ENCODE measurements at places on chromosomes 5 and 9.

DNA sequence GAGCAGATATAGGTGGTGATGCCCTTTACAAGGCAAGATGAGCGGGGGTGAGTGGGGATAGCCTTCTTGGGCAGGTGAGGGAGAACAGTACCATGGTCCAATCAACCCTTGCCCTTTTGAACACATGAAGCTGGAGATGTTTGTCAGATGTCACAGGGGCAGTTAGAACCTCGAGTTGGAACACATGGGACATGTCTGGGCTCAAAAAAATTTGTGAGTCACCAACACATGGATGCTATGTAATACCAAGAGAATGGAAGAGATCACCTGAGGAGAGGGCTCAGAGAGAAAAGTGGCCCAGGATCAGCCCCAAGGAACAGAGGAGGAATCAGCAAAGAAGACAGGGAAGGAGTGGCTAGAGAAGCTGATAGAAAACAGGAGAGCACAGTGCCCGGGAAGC lies 4.7 kb downstream of the PHYKPL start:
- DNase-seq: no peak

- no peak for DNase-seq
Observed at GRCh38 chr5:170301981-170302652, 4.5 kb upstream of the LCP2 start.

GRCh38 chr5:156582193-156582598 lies 255.2 kb downstream of the SGCD start:
- DNase-seq: no peak

DNA sequence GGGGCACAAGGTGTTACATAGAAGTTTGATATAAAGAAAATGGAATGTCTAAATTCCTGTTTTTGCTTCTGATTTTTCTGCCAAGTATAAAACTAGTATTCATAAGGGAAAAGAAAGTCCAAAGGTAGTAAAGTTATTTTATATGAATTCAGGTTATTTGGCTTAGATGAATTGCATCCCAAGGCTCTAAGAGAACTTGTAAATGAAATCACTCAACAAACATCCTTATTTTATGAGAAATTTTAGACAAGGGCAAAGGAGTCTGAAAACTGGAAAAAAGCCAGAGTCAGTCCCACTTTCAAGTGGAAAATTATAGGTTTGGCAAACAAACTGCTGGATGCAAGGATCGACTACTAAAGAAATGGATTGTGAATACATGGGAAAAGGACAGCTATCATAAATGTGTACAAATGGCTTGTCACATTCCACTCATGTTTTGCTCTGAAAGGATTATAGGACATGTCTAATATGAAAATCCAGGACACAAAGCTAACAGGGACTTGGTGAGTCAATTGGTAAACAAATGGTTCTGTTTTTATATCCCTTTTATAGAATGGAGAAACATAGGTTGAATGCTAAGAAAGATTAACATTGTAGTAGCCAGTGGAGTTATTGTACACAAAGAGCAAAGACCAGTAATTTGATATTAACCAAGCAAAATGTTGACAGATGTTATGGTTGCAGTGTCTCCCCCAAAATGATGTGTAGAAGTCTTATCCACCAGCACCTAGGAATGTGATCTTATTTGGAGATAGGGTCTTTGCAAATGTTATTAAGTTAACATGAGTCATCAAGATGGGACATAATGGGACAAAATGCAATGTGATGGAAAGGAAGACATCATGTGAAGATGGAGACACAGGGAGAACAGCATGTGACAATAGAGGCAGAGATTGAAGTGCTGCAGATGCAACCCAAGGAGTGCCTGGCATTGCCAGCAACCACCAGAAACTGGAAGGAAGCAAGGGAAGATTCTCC lies 495.7 kb downstream of the TLE1 start:
- DNase-seq: no peak

DNA sequence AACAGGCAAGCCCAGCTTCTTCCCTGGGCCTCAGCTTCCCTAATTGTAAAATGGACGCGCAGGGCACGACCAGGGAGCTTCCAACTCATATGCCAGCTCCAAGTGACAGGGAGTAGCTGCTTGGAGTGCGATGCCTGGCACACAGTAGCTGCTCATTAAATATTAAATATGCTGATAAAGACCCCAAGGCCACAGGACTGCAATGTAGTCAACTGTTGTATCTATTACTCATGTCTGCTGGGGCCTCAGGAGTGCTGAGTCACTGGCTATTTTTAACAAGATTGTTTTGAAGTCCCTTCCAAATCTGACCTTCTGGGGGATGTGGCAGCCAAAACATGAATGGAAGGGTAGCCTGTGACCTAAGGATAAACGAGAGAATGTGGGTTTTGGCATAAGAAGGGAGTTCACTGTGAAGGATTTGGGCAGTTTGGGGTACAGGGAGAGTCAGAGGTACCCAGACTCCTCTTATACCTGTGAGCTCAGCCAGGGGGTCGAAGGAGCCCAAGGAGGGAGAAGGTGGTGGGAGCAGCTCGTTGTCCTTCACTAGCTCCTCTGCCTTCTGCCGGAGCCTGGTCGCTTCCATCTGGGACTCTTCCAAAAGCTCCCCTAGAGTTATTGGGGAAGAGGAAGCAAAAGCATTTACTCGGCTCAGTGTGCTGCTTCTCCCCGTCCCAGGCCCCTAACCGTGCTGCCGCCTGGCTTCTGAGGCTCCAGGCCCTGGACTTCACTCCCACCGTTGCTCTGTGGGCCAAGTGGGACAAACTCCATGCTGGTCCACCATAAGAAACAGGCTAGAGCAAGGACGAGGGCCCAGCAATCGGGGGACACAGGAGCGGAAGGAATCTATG lies 17.5 kb downstream of the TNIP1 start:
- DNase-seq: peak; percentile 73

GRCh38 chr5:154286557-154286956 lies 96.0 kb downstream of the GALNT10 start:
- no peak for DNase-seq

- DNase-seq: no peak
Observed at GRCh38 chr5:96984506-96985192, 48.8 kb downstream of the LNPEP start.

GRCh38 chr9:88302579-88303324 lies 85.5 kb upstream of the SPIN1 start:
- no peak for DNase-seq

- peak; percentile 49 for DNase-seq
Observed at GRCh38 chr9:120876842-120877240, at the start of gene PHF19. PHF19 (minus strand) TSS chr9:120877188; CDS start chr9:120874741, 2,447 bp downstream.

DNA sequence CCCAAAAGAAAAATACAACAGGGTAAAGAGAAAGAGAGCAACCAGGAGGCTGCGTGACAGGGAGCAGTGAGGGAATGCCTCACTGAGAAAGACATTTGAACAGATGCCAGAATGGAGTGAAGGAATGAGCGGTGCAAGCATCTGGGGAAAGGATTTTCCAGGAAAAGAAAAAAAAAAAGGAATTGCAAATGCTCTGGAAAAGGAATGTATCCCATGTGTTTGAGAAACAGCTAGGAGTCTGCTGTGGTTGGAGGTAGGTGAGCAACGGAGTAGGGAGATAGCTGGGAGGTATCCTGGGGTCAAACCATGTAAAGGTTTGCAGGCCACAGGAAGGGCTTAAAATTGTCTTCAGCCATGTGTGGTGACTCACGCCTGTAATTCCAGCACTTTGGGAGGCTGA lies 23.6 kb upstream of the CEMIP2 start:
- DNase-seq: no peak

GRCh38 chr5:10885026-10885425 lies 124.0 kb upstream of the DAP start:
- DNase-seq: no peak

- no peak for DNase-seq
Observed at GRCh38 chr9:79988126-79988525, 416.4 kb downstream of the TLE4 start.

Data from MCF 10A (cell line).